ENCODE measurements at places on chromosomes 2 and 18.

- no peak for DNase-seq
Observed at GRCh38 chr2:34547900-34548299, 948.8 kb upstream of the FAM98A start.

- peak; percentile 32 for DNase-seq
Observed at GRCh38 chr2:206989311-206989710, 50.0 kb downstream of the CPO start.

DNA sequence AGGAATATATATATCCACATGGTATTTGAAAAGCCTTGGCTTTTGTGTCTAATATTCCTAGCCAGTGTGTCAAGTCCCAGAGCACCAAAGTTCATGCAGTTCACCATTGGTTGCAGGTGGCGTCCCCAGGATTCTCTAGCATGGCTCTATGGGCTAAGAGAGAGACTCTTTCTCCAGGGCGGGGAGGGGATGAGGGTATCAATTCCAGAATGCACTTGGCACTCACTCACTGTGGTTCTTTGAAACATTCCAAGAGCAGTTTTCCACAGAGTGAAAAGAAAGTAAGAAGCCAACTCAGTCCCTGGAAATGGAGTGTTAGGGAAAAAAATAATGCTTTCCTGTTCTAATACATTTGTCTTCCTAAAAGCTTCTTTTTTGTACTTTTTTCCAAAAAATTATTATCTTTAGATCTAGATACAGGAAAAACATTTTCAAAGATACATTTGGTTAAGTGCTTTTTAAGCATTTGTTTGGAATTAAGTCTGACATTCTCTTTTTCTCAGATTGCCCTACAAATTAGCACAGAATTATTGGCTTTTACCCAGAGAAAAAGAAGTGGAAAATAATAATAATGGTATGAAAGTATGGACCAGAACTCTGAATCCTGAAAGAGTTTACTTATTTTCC lies 239.9 kb downstream of the PAX3 start:
- DNase-seq = no peak

DNA sequence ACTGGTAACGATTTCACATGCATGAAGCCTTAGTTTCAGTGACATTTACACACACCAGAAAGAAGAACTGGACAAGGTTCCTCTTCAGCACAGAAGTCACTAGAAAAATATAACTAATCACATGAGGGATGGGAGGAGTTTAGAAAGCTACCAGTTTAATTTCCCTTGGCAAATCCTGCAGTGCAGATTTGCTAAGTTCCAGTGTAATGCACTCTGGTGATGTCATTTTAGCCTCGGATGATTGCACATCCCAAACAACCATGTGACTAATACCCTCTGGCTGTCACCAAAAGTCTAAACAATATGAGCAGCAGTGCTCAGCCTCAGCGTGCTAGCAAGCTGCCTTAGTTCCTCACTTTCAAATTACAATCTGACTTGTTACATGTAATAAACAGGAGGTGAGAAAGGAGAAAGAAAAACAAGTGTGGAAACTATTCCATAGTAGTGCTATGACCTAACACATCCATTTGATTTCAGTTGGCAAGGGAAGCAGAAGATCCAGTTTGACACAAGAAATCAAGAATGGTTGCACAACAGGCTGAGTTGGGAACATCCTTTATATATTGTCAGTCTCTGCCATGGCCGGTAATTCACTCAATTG lies 35.3 kb upstream of the PPP1CB start:
- peak; percentile 91 for DNase-seq

GRCh38 chr2:172395503-172395902 lies 31.9 kb upstream of the ITGA6 start:
- peak; percentile 23 for DNase-seq

GRCh38 chr2:223855426-223855825 lies 18.0 kb upstream of the AP1S3 start:
- DNase-seq = peak; percentile 56

GRCh38 chr18:73939391-73939790 lies 208.2 kb downstream of the FBXO15 start:
- no peak for DNase-seq

DNA sequence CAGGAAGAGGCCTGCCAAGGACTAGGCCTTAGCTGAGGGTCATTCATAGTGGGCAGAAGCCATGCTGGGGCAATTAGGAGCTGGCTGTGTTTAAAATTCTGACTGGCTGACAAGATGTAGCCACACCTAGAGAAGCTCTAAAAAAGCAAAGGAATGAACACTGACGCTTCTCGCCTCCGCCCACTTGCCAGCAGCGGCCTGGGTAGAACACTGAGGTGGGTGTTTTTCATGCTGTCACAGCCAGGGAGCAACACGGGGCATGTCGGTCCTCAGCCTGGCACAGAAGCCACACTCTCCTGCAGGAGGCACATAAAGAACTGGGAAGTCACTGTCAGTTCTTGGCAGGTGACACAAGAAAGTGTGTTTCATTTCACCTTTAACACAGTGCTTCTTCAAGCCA lies 10.4 kb downstream of the CHST10 start:
- DNase-seq = no peak

DNA sequence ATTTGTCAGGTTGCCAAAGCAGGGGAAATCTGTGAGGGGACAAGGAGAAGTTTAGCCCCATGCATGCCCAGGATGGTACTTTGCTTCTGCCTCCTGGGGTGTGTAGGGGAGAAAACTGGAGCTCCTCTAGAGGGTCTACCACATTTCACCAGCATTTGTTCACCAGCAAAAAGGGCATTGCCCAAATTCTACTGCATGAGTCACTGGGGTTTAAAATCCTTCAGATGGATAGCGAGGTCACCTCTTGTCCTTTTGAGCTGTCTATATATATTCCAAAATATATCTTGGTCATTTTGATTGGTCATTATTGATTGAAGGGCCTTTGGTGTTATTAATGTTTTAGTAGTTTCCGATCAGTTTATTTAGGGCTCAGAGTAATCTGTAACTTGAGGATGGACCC lies 18.7 kb downstream of the FHOD3 start:
- DNase-seq = no peak

DNA sequence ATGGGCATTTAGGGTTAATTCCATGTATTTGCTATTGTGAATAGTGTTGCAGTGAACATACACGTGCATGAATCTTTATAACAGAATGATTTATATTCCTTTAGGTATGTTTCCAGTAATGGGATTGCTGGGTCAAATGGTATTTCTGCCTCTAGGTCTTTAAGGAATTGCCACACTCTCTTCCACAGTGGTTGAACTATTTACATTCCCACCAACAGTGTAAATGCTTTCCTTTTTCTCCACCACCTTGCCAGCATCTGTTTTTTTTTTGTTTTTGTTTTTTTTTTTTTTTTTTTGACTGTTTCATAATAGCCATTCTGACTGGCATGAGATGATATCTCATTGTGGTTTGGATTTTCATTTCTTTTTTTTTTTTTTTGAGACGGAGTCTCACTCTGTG lies 62.4 kb downstream of the GTF3C3 start:
- no peak for DNase-seq

GRCh38 chr2:41836948-41837347 lies 210.9 kb upstream of the PKDCC start:
- DNase-seq = peak; percentile 65

- DNase-seq = no peak
Observed at GRCh38 chr2:100887713-100888495, 68.0 kb downstream of the NPAS2 start.

GRCh38 chr2:241813644-241814392 lies 4.8 kb downstream of the NEU4 start:
- peak; percentile 49 for DNase-seq

- DNase-seq = no peak
Observed at GRCh38 chr2:75751824-75752468, 41.2 kb upstream of the GCFC2 start.

GRCh38 chr2:201955702-201956141 lies 77.9 kb upstream of the FZD7 start:
- DNase-seq = no peak

- no peak for DNase-seq
Observed at GRCh38 chr2:39640107-39640506, 25.6 kb upstream of the TMEM178A start.

- DNase-seq = no peak
Observed at GRCh38 chr2:152175012-152175367, 573 bp downstream of the STAM2 start.

- DNase-seq = no peak
Observed at GRCh38 chr2:186189816-186190215, 296.2 kb upstream of the ZC3H15 start.

GRCh38 chr2:30165050-30165520 lies 18.3 kb downstream of the YPEL5 start:
- peak; percentile 93 for DNase-seq

- peak; percentile 94 for DNase-seq
Observed at GRCh38 chr18:62881509-62882016, 166.2 kb downstream of the PHLPP1 start.

All from cardiac fibroblast (primary cell).